NCI-H1436 treated with DMSO at 0.1 percent for 48 hours (cell line): ENCODE measurements at places on chromosomes 1 and 21.

- no peak for DNase-seq
Observed at GRCh38 chr1:211497489-211498045, 5.6 kb upstream of the RD3 start.

- DNase-seq: no peak
Observed at GRCh38 chr1:184329962-184330868, 56.6 kb upstream of the C1orf21 start.

GRCh38 chr1:231106347-231106746, 55.5 kb upstream of the TRIM67 start:
- no peak for DNase-seq

DNA sequence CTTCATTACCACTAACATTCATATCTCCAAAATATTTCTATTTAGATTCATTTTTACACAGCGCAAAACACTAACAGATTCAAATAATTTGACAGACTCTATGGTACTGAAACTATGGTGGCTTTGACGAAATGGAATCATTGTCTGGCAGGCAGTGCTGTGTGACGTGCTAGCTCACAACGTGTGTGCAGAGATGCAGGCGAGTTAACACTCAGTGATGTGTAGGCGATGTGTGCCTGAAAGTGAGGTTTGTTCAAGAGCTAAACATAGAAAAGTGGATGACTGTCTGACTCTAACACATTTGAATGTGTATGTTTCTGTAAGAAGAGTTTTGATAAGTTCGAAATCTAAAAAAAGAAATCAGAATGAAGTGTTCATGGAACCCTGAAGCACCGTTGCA, 97.7 kb downstream of the RYR2 start:
- DNase-seq: no peak

GRCh38 chr1:167717351-167717750, 4.4 kb upstream of the MPZL1 start:
- no peak for DNase-seq

- DNase-seq: no peak
Observed at GRCh38 chr1:8496473-8496872, 178.6 kb downstream of the SLC45A1 start.

GRCh38 chr1:97603776-97604175, 317.1 kb downstream of the DPYD start:
- DNase-seq: no peak

DNA sequence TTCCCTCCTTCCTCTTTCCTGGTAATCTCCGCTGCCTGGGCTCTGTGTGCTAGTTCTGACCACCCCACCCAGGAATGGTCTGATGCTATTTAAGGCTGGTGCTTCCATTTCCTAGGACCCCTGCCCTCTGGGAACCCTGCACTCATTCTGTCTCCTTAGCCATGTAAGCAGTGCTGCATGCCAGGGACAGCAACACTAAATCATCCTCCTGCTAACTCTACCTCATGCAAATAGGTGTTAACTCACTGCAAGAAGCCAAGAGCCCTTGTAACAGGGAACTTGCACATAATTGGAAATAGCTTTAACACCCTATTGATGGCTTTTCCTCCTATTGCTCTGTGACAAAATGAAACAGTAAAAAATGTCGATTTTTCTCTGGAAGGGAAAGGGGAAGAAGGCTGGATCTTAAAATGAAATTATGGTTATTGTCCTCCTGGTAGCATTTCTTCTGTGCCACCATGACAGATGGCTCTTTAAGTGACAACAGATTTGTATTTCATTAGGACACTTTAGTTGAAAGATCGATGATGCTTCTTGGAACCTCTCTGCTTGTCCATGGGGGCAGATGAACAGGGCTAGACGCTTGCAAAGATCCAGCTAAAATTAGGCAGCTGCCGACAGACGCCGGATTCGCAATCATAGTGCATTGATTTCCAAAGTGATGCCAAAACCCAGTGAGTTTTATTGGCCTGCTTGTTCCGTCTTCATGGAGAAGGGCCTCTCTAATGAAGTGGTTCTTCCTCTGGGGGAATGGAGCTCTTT, 551.7 kb downstream of the MATN1 start:
- DNase-seq: no peak

DNA sequence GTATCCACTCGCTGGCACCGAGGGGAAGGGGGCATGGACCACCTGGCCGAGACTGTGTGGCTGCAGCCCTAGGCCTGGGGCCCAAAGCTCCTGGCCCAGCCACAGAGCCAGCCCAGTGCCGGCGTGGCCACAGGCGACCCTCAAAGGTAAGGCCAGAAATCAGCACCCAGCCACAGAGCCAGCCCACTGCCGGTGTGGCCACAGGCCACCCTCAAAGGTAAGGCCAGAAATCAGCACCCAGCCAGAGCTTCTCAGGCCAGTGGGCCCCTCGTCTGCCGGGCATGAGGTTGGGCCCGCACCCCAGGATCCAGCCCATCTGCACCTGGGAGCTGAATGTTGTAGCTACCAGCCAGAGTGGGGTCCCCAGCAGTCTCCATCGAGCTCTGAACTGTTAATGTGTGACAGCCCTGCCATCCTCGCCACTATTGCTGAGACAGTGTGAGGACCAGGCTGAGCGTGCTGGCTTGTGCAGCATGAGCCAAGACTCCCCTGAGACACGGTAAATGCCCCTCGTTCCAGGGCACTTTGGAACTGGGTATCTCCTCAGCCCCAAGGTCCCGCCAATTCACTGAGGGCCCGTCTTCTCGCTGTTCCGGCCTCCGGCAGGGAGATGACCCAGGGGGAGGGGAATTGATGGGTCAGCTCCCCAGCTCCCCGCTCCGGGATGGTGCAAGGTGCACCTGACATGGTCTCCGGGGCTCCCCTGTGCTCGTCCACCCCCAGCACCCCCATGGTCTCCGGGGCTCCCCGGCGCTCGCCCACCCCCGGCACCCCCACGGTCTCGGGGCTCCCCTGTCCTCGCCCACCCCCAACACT, 4.7 kb upstream of the FTCD start:
- no peak for DNase-seq

DNA sequence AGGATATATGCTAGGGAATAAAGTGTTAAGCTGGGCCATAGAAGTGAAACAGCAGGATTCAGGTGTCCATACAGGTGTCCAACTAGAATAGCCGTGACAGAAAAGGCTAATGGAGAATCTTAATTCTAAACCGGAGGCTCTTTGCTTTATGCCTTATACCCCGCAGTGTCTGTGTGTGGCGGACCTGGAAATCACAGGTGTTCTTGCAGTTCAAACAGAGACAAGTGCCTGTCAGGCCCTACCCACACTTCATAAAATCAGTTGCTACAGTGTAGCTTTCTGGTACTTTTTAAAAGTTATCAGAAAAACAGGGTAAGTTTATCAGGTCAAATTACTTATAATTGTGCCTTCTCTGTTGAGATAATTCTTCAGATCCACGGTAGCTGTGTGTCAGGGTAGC, 293.9 kb downstream of the LRRC7 start:
- no peak for DNase-seq

DNA sequence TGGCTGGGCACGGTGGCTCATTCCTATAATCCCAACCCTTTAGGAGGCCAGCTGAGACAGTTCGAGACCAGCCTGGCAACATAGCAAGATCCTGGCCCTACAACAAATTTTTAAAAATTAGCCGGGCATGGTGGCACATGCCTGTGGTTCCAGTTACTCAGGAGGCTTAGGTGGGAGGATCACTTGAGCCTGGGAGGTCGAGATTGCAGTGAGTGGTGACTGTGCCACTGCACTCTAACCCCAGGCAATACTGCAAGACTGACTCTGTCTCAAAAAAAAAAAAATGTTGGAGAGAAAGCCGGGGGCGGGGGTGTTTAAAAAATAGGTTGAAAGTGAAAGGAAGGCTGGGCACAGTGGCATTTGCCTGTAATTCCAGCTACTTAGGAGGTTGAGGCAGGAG, 16.5 kb downstream of the CLDN19 start:
- no peak for DNase-seq

GRCh38 chr21:32708069-32708468, 19.7 kb downstream of the SYNJ1 start:
- no peak for DNase-seq

GRCh38 chr1:106879538-106879937, 176.9 kb upstream of the PRMT6 start:
- no peak for DNase-seq

GRCh38 chr1:39132505-39133339, 71.8 kb upstream of the MACF1 start:
- DNase-seq: no peak

- DNase-seq: no peak
Observed at GRCh38 chr1:109396513-109396839, 1.2 kb downstream of the SORT1 start.
